ENCODE measurements at places on chromosomes 2 and 18.
A peak's percentile ranks its signal among the peaks of the same experiment; 100 is the strongest.

- no peak for DNase-seq
These were observed 43.8 kb upstream of the ASAP2 start for GRCh38 chr2:9162841-9163240.

GRCh38 chr2:199228887-199229819 lies 228.6 kb downstream of the SATB2 start:
- no peak for DNase-seq

- DNase-seq: no peak
These were observed 77.9 kb downstream of the CCDC93 start for GRCh38 chr2:117935954-117936353.

DNA sequence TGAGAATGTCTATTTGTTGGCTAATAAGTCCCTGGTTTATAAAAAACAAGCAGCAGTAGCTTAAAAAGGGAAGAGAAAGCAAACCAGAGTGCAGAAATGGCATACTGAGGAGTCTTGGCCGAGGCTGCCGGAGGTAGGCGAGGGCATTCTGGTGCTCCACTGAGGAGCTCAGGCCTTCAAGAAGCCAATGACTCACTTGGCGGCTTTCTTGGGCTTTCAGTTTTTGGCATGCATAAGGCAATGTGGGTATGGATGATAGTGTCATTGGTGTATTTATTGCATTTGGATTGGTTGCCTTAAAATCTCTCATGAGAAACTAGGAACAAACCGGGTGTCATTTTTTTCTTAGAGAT lies 119.6 kb upstream of the ARL5A start:
- no peak for DNase-seq

DNA sequence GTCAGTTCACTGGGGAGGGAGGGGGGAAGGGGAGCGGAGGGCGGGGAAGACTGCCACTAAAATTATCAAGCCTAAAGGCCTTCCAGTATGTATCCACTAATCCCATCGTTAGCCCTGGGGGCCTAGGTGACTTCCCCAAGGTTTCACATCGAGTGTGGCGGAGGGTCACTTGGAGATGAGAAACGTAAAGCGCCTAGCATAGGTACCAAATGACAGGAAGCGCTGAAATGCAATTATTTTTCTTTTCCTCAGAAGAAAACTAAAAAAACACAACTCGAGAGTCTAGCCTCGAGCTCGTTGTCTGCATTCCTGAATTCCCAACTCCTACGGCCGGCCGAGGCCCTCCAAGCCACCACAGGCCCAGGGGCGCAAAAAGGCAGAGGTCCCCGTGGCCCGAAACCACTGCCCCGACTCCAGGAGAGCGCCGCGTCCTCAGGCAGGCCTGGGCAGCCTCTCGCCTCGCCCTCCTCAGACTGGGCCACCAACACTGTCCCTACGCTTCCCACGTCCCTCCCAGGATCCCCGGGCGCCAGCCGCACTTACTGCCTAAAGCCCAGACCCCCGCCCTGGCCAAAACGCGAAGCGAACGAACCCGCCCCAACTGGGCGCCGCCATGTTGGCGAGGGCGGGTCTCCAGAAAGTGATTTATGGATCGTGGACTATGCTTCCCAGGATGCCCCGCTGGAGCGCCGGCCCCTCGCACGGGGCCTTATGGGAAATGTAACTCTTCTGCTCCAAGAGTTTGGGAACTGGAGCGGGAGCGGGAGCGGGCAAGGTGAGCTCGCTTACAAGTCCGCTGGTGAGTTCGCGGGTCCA lies at the start of gene USP40:
Gene USP40 (minus strand): TSS at position 642 of the 816 bp plus-strand sequence. CDS start 1,228 bp downstream, outside the sequence.
- DNase-seq: peak; percentile 86

- no peak for DNase-seq
These were observed 285.9 kb downstream of the CTNNA2 start for GRCh38 chr2:79798776-79799175.

- no peak for DNase-seq
These were observed 10.8 kb downstream of the IL1RL1 start for GRCh38 chr2:102321941-102322719.

GRCh38 chr18:49609256-49610021 lies 47.6 kb downstream of the LIPG start:
- DNase-seq: no peak

DNA sequence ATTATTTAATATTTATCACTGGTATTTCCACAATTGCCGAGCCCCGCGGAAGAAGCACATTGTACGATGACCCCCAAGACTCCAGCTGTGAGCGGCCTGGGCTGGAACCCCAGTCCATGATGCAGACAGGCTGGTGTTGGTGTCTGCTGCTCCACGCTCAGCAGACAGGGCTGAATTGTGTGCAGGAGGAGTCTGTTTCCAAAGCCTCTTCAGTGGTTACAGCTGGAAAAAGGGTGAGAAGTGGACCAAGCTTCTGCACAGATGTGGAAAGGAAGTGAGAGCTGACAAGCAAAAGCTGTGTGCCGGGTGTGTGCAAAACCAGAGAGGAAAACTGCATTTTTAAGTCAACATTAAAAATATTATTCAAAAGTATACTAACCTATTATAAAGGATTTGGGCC lies 500.4 kb downstream of the GALR1 start:
- no peak for DNase-seq

DNA sequence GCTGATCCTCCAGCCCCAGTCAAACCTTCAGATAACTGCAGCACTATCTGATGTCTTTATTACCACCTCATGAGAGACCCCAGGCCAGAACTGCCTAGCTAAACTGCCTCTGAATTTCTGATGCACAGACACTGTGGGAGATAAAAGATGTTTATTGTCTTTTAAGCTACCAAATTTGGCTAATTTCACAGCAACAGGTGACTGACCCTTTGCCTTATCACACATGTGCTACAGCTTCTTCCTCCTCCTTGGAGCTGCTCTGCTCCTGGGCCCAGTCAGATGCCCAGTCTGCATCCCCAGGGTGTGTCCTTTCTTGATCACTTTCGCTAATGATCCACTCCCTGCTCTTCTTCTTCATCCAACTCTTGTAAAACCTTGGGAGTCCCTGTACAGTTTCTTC lies 19.6 kb upstream of the ACOXL start:
- no peak for DNase-seq

DNA sequence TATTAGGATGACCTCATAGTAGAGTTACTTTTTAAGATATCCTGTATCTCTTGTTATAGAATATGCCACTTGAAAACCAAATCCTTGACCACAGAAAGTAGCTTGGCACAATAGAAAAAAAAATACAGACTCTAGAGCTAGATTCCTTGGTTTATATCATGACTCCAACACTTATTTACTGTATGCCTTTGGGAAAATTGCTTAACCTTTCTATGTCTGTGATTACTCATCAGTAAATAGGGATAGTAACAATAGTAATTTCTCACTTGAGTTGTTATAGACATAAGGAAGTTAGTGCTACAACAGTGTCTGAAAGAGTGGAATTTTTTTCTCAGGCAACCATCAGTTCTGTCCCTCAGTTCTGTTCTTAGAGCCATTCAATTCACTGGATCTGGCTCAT lies 193.8 kb downstream of the GULP1 start:
- no peak for DNase-seq

DNA sequence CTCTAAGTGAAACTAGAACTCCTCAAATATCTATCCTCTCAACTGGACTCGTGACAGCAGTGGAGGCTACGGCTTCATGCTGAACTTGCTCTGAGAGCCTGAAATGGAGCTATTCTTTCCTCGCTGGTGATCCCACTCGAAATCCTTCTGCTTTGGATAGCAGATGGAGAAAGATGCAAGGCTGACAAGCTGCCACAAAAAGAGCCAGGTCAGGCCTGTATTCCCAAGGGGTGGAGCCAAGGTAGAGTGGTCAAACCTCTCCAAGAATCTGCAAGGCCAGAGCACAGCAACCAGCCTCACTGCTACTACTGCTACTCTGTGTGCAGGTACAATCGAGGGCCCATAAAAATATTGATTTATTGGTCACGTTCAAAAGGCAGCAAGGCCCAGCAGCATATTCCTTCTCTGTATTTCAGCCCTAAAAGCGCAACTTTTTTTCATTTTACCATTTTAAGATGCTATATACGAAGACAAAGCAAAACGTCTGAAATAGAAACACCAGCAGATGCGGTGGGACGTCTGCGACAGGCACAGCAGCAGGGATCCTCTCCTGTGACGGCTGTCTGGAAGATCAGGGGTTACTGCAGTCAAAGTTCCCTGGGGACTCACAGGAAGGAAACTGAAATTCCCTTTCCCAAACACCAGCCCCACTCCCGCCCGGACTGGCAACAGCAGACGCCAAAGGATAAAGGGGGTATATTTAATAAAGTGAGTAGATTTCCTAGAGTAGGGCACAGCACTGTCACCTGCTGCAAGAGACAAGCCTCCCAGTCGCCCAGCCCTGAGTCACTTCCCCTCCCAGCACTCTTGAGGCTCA lies 2.4 kb downstream of the SPRED2 start:
- no peak for DNase-seq

DNA sequence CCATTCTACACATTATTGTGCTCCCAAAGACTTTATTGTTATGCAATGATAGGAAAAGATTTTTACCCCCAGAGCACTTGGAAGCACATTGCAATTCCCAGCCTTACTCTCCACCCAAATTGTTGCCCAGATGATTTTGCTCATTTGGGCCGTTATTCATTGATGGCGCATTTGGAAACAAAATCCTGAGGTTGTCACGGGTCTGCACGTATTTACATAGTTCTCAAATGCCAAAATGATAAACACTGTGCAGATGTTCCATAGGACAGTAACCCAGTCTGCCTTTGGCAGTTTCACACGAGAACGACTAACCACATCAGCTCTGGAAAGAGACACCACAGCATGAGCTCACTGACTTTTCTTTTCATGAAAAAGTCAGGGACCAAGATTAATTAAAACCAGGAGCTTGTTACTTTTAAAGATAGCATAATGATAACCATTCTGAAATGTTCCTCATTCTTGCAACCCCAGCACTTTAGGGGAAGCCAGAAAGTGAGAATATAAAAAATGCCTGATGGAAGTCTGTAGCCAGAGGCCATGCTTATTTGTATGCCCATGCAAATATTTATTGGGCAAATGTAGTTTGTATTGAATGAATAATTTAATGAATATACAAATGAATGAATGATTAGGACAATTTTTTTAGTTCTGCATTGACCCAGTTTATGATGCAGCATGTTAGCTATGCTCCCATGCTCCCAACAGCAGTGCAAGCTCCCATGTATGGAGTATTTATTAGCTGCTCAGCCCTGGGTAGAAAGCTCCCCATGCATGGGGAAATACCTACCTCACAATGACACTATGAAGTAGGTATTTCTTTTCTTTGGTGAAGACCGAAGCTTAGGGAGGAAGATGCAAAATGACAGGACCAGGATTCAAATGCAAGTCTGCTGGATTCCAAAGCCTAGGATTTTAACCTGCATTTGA lies 84.6 kb downstream of the MAIP1 start:
- no peak for DNase-seq

- DNase-seq: no peak
These were observed 84.5 kb upstream of the GALNT5 start for GRCh38 chr2:157172866-157173578.

DNA sequence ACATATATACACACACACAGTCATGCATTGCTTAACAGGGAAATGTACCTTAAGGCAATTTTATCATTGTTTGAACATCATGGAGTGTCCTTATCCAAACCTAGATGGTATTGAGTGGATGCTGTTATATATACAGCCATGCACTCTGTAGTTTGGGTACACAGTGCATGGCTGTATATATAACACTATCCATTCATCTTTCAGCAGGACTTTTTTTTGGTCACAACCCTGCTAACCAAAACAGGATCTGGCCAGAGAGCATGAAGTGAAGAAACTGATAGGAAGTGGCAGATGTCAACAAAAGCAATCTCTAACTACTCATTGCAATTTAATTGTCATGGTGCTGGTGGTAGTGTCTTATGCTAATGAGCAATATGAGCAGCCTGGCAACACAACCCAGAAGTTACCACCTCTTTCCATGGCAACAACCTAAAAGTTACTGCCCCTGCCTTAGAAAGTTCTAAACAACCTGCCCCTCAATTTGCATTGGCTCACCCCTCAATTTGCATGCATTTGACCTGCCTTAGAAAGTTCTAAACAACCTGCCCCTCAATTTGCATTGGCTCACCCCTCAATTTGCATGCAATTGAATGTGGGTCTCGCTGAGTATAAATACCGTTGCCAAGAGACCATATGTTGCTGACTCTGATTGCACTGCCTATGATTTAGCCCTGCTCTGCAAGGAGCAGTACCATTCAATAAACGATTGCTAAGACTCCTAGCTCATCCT lies 434.9 kb downstream of the DSEL start:
- no peak for DNase-seq

- DNase-seq: peak; percentile 0
These were observed 143.9 kb downstream of the ESCO1 start for GRCh38 chr18:21456428-21457178.

DNA sequence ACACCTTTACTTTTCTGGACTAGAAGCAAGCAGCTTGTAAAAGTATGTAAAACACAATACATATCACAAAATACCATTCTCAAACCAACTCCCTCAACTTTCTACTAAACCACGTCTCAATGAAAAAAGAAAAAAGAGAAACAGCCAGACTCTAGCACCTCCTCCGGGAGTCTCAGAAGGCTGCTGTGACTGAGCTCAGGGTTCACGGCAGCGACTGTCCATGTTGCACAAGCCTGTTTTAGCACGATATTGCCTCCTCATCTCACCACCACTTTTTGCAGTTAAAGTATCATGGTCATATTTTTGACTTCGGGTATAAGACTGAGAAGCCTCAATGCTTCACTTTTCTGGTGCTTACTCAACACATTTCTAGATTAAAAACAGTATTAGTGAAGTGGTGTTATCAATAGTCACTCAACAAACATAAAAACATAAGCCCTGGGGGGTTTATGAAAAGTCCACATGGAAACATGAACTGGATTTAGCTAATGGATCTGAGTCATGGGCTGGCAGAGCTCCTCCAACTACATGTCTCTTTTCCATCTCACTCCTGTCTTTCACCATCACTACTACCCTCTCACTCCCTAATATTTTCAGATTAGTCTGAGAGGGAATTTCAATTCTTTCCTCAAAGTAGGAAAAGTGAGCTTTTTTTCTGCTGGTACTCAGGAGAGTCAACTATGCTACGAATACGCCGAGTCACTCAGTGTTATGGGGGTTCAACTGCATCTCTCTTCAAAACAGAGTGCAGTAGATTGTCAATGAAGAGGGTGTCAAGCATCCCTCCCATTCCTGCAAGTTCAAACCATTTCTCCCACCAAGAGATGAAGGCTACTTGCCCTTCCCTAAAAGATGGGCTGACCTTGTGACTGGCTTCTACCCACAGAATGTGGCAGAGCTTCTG lies 113.7 kb downstream of the OSR1 start:
- no peak for DNase-seq

GRCh38 chr18:8367217-8367988 lies 241.8 kb upstream of the RAB12 start:
- DNase-seq: peak; percentile 74

GRCh38 chr2:215110918-215111317 lies 27.5 kb downstream of the ABCA12 start:
- peak; percentile 1 for DNase-seq
